Ammon's horn (tissue), 1 donor: ENCODE measurements at places on chromosomes 5 and 9.

DNA sequence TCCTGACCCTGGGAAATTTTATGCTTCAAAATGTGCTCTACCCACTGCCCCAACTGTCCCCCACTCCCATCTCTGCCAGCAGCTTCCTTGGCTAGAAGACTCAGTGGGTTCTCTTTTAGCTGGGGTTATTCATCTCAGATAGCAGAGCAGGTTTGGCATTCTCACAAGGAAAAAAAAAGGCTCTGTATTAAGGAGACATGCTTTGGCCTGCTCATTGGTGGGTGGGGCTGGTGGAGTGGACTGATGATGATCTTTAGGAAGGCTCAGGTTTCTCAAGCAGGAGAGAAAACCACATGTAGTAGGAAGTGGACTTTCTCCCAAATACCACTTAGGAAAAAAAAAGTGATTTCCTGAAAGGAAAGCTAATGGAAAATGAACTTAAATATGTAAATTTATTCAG lies 279.2 kb upstream of the ZNF462 start:
- DNase-seq = no peak

DNA sequence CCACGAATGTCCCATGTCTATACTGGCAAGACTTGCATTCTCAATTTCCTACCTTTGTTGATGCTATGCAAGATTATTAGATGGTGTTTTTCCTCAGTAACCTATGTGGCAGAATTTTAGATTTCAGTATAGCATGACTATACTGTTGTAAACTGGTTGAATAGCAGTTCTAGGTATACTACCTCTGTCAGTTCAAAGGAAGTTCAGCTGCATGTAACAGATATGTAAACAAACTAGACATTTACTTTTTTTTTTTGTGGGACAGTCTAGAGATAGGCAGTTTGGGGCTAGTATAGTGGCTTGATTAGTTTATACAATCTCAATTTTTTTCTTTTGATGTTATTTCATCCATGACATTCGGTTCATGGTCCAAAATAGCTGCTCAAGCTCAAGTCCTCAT lies 97.6 kb upstream of the GRIN3A start:
- no peak for DNase-seq

DNA sequence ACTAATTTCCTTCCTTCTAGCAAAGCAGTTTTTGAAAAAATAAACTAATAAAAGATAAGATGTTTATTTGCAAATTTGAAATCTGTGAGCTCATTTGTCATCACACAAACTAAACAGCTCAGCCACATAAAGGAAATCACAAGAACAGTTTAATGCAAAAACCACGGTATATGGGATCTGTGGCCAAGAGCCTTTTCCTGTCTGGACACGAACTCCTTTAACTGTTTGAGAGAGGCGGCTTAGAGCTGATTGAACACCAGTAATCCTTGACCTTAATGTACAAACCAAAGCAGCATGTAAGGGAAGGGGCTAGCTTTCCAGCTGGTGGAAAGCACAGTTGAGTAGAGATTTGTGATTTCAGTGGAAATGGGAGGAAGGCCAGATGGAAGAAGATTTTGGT lies 66.3 kb upstream of the SPINK5 start:
- DNase-seq = no peak

GRCh38 chr9:135952664-135953206 lies 8.4 kb downstream of the UBAC1 start:
- no peak for DNase-seq
